ENCODE measurements at places on chromosomes 13 and 19.

- no peak for DNase-seq
Measured at GRCh38 chr19:35944556-35944955, 8.4 kb downstream of the LRFN3 start.

GRCh38 chr19:32029235-32029634 is 316.2 kb upstream of the ZNF507 start:
- no peak for DNase-seq

DNA sequence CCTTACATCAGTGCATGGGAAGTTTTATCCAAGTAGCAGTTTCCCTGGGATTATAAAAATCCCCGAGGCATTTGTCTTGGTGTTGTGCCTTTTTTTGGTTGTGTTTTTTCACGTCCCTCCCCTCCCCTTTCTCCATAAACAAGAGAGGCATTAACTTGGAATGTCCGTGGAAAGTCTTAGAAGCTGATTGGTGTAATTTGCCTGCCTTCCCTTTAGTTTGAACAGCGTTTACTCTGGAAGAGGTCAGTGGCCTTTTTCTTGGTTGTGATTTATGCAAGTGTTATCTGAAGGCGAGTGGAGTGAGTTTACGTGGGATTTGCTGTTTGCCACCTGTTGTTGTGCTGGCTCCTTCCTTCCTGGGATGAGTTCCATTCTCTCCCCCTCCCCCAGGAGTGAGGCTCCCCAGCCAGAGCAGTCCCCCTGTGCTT is 7.2 kb downstream of the ACTN4 start:
- peak; percentile 51 for DNase-seq

- DNase-seq, result peak; percentile 39
Measured at GRCh38 chr13:97875911-97876310, 77.6 kb upstream of the IPO5 start.

GRCh38 chr13:96532804-96533203 is 442.9 kb downstream of the HS6ST3 start:
- DNase-seq, result no peak

DNA sequence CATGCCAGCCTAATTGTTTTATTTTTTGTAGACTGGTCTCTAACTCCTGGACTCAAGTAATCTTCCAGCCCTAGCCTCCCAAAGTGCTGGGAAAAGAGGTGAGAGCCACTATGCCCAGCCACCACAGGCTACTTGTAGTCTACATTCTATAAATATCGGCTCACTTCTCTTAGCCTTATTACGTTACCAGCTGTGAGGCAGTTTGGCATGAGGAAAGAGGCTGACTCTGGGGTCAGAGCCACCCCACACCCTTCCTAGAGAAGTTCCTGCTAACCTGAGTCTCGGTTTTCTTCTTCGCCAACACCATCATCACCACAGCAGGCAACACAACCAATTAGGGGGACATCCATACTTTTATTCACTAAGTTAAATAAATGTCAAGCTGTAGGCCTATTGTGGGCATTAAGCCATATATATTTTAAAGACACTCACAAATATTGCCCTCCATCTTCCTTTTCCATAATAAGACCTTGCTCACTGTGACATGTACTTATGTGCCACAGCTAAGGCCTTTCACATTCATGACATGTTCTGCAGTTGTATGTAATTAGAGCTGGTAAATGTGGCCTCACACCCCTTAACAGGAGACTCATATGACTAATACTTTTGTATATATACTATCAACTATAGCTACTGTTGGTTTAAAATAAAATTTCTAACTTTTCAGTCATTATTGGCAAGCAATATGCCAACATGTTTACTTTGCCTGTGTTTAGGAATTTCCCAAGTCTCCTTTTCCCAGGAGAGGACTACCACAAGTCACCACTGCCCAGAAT is 5.7 kb downstream of the SLC25A30 start:
- DNase-seq, result no peak
